Inflammatory macrophage treated with lipopolysaccharide for 4 hours (primary cell): ENCODE measurements at places on chromosomes 3 and 15.

- no peak for DNase-seq
Measured at GRCh38 chr3:30139283-30139682, 467.1 kb upstream of the TGFBR2 start.

DNA sequence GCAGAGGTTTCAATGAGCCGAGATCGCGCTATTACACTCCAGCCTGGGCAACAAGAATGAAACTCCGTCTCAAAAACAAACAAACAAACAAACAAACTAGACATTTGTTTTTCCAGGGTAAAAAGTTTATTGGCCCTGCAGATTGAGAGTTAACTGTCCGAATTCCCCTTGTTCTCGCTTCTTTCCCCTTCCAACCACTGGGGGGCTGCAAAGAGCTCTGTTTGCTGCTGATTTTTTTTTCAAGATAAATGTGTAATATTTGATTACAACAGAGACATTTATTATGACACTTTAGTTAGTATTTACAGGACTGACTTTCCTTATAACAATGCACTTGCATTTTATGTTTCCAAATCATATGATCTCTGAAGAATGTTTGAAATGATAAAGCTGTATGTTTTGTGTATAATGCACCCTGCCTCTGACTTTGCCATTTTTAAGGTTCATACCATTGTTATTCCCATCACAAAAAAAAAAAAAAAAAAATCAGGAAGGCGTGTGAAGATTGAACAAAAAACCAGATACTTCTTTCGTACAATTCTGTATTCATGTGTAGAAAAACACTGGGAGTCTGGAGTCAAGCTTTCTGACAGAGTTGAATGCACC lies 2.8 kb downstream of the CLSTN2 start:
- peak; percentile 56 for DNase-seq

GRCh38 chr3:194330160-194330559 lies 21.0 kb downstream of the CPN2 start:
- no peak for DNase-seq

- no peak for DNase-seq
Measured at GRCh38 chr3:72887343-72887704, 522 bp upstream of the GXYLT2 start.

- peak; percentile 86 for DNase-seq
Measured at GRCh38 chr15:78540871-78541743, 863 bp downstream of the PSMA4 start.

- DNase-seq, result no peak
Measured at GRCh38 chr15:98799461-98800390, 151.4 kb downstream of the IGF1R start.

GRCh38 chr3:158769549-158769948 lies 32.3 kb upstream of the MFSD1 start:
- DNase-seq, result no peak

DNA sequence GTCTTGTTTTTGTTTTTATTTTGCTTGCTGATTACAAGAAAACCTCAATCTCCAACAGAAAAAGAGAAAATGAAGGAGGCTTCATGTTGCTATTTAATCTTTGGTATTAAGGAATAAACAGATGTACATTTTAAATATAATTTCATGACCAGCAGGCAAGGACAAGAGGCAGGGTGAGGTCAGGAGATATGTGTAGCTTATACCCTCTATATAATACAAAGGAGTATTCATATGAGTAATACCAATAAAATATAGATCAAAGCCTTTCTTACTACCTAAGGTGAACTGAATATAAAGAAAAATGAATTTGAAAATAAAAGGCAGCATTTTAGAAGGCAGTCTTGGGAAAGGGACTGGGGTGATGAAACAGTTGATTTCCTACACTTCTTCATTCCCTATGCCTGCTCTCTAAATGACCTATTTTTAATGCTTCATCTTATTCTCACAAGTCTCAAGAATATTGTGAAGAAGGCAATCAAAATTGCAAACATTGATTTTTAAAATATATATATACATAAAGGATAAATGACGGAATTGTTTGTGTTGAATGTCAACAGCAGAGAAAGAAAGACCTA lies 8.6 kb upstream of the CBLB start:
- DNase-seq, result peak; percentile 56
